ENCODE measurements at places on chromosomes 11 and 22.

- no peak for DNase-seq
Measured at GRCh38 chr11:88178191-88178590, 2.9 kb upstream of the RAB38 start.

- no peak for DNase-seq
Measured at GRCh38 chr22:40612291-40612751, 24.2 kb downstream of the MRTFA start.

DNA sequence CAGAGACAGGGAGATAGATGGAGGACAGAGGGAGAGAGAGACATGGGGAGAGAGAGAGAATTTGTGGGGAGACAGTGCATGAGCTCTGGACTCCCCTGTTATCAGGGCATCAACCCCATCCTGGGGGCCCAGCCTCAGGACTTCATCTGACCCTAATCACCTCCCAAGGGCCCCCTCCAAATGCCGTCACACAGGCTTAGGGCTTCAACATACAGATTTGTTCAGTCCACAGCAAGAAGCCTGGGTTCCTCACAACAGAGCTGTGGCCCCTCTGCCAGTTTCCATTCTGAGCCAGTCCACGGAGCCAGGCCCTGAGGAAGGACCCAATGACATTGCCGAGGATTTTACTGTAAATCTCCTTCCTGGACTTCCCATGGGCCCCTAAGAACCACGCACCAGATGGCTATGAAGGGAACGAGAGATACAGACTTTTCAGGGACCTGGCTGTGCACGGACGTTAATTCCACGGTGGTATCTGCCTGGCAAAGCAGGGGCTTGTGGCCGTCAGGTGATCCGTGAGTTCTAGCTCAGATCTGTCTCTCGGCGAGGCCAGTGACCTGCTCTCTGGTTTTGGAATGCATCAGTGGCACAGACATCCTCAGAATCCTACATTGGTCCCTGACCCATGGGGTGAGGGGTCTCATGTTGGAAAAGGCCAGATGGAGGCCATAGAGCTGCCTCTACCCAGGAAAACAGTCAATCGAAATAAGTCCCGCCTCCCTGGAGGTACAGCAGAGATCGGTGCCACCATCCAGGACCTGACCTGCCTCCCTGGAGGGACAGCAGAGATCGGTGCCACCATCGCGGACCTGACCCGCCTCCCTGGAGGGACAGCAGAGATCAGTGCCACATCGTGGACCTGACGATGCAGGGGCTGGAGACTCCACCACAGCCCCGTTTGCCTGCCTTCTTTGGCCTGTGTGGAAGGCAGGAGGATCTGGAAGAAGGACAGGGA is 8.7 kb upstream of the B4GALNT4 start:
- DNase-seq = peak; percentile 17

GRCh38 chr11:74703211-74703610 is 28.0 kb downstream of the CHRDL2 start:
- DNase-seq = no peak

DNA sequence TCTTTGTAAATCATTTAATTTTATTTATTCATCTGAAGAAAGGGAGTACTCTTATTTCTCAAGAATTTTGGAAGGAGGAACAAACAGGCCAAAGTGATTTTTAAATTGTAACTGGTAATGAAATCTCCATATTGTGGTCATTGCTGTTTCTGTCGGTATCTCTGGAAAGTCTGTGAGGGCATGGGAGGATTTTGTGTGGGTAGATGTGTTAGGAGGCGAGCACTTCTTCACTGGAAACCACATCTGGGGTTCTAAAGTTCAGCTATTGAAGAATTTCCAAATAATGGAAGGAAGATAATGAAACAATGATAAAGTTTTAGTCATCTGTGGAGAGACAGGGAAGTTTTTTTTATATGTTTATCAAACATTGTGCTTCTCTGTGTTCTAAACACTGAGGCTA is 6.6 kb downstream of the TRIM34 start:
- DNase-seq = no peak

DNA sequence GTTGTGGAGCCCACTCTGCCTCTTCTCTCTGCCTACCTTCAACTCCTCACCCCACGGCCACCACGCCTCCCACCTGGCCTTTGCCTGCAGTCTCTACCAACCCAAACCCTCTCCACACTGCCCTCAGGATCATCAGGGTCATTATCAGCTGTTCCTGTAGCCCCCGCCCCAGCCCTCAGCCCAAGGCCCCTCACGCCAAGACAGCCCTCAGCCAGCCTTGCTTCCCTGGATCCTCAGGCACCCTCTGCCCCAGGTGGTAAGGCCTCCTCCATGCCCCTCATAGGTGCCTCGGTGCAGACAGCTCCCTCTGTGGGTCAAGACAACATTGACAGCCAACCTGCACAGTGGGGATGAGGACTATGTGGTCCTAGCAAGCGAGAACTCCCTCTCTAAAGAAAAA is 1.7 kb downstream of the SBF1 start:
- peak; percentile 73 for DNase-seq

DNA sequence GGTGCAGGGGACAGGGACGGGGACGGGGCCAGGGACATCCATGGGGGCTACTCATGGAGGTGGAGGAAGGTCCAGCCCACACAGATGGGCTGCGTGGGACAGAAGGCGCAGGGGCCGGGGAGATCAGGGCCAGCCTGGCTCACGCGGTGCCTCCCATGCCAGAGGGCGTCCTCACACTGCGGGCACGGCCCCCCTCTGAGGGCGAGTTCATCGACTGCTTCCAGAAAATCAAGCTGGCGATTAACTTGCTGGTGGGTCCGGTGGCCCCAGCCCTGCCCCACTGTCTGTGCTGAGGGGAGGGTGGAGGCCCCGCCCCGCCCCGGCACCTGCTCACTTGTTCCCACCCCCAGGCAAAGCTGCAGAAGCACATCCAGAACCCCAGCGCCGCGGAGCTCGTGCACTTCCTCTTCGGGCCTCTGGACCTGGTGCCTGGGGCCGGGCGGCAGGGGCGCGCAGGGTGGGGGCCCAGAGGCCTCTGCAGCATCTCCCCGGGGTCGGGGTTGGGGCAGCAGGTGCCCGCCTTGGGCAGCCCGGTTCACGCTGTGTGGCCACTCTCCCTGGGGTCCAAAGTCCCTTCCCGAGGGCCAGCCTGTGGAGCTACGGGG is 15.8 kb downstream of the EPS8L2 start:
- peak; percentile 79 for DNase-seq

DNA sequence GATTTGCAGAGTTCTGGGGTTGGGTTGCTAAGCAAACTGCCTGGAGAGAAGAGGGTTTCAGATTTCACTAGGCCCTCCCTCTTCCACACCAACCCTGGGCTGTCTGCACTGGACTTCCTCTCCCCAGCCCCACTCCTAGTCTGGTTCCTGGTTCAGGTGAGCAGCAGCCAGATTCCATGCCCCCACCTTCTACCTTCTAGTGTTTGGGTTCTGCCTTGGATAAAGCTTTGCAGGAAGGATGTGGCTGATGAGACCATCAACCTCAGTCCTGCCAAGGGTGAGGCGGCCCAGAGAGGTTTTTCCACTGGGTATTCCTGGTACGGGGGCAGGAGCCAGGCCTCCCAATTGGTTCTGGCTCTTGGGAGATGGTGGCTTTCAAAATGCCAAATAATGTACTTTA is 68.3 kb downstream of the BCR start:
- DNase-seq = no peak

GRCh38 chr22:39518996-39519680 is 1.2 kb upstream of the ATF4 start:
- peak; percentile 57 for DNase-seq

DNA sequence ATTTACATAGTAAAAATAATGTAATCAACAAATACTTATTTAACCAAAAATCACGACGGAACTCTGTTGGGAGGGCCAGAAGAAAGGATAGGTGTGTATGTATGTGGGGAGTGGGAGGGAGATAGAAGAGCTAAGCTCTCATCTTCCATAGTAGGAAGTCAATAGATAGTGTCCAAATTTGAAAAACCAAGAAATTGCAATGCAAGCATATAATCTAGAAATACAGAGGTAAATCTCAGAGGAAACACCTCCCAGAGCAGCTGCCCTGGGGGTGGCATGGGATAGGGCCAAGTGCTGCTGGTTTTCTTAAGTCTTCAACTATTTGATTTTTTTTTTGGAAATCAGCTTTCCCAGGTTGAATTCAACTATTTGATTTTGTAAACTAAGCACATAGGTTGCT is 16.9 kb downstream of the C11orf86 start:
- DNase-seq = no peak

DNA sequence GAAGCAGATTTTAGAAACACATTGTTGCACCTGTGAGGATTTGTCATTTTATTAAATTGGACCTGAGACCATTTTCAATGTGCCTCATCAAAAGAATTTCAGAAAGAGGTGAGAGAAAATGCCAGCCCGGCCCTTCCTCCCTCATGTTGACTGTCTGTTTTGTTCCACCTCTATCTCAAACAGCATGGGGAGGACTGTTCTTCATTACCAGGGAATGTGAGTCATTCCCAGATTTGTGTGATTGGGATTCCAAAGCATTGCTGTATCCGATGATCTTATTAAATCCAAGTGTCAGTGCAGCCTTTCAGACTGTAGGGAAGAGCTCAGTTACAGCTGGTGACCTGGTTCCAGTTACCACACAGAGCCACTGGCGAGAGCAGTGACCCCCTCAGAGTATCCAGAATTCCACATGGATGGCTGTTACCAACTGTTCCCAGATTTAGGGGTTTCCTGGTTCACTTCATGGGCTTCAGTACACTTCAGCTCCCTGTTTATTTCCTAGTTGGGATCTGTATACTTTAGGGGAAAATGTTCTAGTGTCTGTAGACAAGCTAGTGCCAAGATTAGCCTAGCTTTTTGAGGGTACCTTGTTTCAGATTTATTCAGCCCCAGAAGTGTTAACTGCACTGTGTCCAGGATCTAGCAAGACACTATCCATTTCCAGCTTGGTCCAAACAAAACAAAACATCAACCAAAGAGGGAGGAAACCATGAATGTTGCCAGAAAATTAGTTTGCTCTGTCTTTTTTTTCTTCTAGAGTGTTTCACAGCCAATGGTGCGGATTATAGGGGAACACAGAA is 20.9 kb downstream of the KREMEN1 start:
- no peak for DNase-seq

DNA sequence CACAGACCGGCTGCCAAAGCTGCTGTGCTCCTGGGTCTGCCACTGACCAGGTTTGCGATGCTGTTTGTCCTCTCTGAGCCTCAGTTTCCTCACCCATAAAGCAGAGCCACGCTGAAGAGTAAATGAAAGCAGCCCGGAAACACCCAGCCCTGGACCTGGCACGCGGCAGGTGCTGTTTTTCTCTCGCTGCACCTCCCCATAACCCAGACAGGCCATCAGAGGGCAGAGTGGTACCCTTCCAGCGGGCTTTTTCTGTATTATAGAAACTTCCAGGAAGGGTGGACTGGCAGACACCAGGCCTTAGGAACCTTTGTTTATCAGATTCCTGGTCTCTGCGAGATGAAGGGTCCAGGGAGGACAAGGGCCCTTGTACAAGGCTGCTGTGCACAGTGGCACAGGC is 17.9 kb upstream of the FGF19 start:
- no peak for DNase-seq

- DNase-seq = no peak
Measured at GRCh38 chr11:109512249-109512648, 90.3 kb downstream of the C11orf87 start.

- no peak for DNase-seq
Measured at GRCh38 chr11:10498022-10498400, 42.9 kb downstream of the AMPD3 start.

DNA sequence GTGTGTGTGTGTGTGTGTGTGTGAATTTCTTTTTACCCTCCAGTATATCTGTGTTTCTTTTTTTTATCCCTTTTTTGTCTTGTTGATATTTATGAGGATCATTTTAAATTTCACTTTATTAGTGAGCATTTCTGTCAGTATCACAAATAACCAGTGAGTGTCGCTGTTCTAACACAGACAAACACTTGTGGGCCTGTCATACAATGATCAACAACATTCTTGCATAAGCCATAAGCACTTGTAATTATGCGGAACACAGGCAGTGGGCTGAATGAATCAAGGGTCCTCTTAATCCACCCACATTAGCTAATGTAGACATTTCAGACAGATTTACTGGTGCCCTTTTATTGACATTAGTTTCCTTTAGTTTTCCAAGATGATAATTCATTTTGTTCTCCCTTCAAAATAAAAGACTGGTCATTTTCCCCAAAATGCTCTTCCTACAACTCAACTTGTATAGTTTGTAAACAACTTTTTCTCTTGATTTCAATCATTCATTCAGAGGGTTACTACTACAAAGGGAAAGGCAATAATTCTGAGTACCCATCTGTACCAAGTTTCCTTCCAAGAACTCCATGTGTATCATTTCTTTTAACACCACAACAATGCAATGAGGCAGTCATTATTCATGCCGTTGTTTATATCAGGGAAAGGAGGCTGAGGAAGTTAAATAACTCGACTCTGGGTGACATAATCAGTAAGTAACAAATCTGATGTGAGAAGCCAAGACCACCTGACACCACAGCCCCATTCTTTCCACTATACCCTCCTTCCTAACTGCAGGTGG is 34.5 kb upstream of the ANO3 start:
- no peak for DNase-seq

DNA sequence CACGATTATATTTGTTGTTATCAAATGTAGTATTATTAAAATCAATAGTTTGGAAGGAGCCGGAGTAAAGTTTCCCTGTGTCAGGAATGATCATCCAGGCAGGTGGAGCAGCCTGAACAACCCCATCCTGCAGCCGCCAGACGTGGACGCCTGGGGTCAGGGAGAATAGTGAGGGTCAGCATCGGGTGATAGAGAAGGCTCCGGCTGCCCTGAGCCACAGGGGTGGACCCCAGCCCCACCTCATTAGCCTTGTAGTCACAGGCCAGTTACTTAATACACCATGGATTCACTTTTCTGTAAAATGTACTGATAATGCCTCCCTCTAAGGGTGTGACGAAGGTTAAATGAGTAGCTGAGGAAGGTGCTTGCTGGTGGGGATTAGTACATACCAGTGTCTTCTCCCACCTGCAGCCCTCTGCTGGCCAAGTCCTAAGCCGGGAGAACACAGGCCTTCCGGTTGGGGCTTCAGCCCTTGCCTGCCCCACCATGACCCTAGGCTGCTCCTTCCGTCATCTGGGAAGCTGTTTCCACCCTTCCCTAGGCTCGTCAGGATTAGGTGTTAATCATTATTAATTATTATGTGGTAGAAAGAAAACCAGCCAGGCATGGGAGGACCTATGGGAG is 14.9 kb downstream of the TMEM121B start:
- DNase-seq = no peak
